CD4-positive, alpha-beta T cell (primary cell): ENCODE measurements at places on chromosomes 1 and 21.

- no peak for DNase-seq
These were observed 98.2 kb downstream of the NEK7 start for GRCh38 chr1:198254948-198255347.

DNA sequence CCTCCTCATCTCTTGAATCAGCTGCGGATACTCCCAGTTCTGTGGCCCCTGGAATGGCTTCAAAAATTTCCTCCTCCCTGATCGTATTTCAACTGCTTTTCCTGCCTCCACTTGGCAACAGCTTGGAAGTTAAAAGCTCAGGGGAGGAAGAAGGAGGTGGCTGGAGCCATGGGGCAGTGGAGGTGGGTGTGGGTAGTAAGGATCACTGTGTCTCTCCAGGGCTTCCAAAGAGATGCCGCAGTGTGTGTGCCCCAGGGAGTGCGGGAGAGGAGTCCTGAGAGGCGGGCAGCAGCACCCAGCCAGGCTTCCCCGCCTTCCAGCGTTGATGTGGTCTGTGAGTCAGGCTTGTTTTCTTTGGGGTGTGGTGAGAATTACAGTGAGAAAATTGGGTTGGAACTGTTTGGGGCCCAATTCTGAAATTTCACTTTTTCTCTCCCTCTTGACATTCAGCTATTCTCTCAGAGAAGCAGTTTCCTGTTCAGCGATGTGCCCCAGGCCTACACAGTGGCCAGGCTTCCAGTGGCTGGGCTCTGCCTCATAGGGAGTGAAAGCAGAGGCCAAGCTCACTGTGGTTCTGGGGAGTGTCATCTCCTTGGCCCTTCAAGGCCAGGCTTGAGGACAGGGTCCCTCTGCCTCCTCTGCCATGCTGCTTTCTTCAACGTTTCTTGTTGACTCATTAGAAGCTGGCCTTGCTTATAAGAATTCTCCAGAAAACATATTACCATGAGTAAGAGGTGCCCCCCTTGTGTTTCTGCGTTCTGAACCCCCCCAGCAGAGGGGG is 69.0 kb downstream of the PGM1 start:
- no peak for DNase-seq

- no peak for DNase-seq
These were observed 7.7 kb downstream of the DUSP10 start for GRCh38 chr1:221734187-221734586.

GRCh38 chr1:53392460-53392859 is 64.6 kb upstream of the LRP8 start:
- no peak for DNase-seq

DNA sequence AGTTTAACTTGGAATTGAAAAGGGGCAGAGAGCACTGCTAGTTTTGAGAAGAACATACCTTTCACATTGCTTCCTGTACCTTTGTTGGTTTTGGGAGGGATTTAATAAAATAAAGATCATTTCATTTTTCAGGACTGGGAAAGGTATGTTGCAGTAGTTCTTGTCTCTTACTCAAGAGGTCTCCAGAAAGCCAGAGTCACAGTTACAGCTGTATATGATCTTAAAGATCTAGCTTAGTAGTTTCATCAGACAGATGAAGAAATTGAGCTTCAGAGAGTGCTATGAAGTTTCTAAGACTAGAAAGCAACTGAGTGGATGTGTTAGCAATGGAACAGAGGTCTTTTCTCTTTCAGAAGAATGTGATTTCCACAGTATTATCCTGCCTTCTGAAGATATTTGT is 1.0 kb downstream of the OR10K2 start:
- DNase-seq: no peak

- DNase-seq: no peak
These were observed 40.1 kb upstream of the LRRC8D start for GRCh38 chr1:89780721-89781120.

GRCh38 chr1:201488830-201489589 is 17.9 kb downstream of the CSRP1 start:
- no peak for DNase-seq

DNA sequence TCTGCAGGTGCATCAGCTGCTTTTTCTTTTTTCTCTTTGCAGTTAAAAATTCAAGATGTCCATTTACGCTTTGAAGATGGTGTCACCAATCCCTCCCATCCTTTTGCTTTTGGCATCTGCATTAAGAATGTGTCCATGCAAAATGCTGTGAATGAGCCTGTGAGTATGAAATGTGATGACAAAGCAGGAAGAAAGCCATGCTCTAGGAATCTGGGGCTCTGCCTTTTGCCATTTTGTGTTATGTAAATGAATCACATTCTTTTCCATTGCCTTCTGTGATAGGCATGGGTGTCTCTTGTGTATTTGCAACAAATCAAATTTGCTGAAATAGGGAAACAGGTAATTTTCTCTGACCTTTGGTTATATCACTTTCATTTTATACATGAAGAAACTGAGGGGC is 19.4 kb downstream of the VPS13D start:
- no peak for DNase-seq

GRCh38 chr1:186202271-186202764 is 172.7 kb downstream of the TPR start:
- no peak for DNase-seq

DNA sequence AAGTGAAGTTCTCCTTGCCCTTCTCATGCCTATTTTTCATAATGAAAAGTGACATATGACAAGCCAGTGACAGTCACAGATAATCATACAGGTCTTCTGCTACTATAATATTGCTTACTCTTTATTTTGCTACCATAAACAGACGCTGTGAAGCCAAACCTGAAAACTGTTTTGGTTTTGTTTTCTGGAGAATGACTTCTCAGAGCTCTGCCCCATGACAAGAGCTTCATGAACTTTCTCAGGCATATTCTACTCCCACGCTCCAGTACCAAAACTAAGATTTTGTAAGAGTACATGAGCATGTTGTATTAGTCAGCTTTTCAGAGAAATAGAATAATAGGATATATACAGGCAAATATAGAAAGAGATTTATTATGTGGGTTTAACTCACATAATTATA is 64.3 kb upstream of the VTCN1 start:
- no peak for DNase-seq

- DNase-seq: no peak
These were observed 49.4 kb upstream of the DESI2 start for GRCh38 chr1:244603498-244603897.
